Hematopoietic multipotent progenitor cell treated with erythropoietin and hydrocortisone succinate and interleukin-3 and kit ligand, for 8 days (in vitro differentiated cells): ENCODE measurements at places on chromosomes 12 and 14.
A peak's percentile ranks its signal among the peaks of the same experiment; 100 is the strongest.

- DNase-seq, result no peak
These were observed 2.2 kb downstream of the VAMP1 start for GRCh38 chr12:6468283-6468575.

DNA sequence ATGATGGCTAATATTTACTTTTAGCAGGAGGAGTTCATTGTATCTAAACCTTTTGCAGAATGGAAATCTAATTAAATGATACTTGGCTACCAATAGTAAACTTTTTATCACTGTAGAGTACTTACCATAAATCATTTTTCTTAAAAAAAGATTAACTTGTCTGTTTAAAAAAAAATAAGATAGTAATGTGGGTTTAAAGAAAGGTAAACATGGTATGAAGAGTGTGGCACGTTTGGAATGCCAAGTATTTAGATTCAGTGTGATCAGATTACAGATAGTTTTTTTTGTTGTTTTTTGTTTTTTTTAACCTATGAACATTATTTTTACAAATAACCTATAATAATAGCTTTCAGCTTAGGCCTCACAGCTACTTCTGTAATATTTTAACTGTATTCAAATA lies 25.8 kb downstream of the KTN1 start:
- no peak for DNase-seq

GRCh38 chr12:11744410-11744801 lies 94.9 kb downstream of the ETV6 start:
- DNase-seq, result no peak

- DNase-seq, result no peak
These were observed 50.8 kb downstream of the ARL1 start for GRCh38 chr12:101356794-101357193.

- DNase-seq, result no peak
These were observed 1.9 kb downstream of the MED21 start for GRCh38 chr12:27024291-27024690.

DNA sequence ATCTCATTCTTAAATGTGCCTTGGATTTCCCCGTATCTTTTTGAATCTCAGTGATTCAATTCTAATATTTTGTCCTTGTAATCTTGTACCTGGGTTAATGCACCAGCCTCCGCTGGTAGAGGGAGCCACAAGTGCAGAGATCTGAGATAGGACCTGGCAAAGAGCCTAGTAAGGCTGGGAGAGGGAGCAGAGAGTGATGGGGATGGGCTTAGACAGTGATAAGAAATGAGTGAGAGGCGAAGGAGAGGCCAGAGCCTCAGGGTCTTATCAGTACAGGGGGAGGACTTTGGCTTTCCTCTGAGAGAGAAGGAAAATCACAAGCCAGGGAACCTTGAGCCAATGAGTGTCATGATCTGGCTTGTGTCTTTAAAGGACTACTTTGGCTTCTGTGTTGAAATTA lies 30.5 kb upstream of the LMNTD1 start:
- peak; percentile 21 for DNase-seq

DNA sequence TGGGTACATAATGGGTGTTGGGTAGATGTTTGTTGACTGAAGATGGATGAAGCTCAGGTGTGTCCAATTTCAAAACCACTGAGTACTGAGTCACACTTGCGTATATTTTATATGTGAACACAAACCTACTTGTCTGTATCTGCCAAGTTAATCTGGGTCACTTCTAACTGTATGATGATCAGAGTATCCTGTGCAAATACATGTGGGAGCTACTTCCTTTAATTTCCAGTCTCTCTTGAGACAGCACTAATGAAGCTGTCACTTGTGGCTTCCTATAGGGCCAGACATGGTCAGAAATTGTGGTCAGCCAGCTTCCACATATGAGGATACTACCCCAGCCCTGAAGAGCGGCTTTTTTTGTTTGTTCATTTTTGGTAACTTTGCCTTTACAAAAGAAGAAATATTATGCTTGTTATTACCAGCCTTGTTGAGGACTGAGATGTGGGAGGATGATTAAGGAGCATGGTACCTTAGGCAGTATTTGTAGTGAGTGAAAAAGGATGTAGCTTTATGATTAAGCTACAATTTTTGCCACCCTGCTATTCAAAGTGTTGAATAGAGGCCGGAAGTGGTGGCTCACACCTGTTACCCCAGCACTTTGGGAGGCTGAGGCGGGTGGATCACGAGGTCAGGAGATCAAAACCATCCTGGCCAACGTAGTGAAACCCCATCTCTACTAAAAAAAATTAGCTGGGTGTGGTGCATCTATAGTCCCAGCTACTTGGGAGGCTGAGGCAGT lies 32.4 kb downstream of the PLXNC1 start:
- DNase-seq, result no peak

DNA sequence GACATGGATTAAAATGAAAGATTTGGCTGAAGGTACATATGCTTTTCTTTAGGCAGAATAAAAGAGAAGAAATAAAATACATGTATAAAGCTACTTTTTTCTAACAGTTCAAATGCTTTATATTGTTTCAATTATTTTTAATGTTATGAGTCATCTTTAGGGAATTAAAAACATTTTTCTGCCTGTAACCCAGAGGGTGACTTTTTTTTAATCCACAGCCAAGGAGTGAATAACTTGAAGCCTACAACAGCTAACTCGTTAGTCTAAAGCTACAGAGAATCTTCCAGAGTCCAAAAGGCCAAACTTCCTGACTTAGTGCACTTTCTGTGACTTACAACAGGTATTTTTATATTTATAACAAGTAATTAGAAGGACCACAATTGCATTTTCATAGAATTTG lies 151.6 kb downstream of the SEC23A start:
- DNase-seq, result no peak

DNA sequence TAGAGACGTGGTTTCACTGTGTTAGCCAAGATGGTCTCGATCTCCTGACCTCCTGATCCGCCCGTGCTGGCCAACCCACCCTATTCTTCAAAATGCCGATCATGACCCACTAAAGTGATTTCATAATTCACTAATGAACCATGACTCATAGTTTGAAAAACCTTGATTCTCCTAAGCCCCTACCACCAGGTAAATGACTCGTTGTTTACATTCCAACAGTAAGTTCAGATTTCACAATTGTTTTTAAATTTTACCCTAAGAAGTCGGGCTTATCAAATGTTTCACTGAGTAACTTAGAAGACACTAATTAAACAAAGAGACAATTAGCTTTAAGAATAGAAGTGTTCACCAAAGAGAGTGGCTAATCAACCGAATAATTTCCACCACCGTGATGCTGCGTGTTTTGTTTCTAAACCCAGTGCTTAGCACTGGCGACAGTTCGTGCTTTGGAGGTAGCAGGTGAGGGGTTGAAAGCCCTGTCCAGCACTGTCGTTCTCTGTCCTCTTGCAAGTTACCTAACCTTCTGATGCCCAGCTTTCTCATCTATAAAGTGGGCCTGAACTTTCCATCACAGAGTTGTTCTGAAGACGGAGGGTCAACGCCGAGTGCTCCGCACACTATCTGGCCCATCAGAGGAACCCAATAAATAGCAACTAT lies 136.5 kb downstream of the NTF3 start:
- DNase-seq, result no peak

DNA sequence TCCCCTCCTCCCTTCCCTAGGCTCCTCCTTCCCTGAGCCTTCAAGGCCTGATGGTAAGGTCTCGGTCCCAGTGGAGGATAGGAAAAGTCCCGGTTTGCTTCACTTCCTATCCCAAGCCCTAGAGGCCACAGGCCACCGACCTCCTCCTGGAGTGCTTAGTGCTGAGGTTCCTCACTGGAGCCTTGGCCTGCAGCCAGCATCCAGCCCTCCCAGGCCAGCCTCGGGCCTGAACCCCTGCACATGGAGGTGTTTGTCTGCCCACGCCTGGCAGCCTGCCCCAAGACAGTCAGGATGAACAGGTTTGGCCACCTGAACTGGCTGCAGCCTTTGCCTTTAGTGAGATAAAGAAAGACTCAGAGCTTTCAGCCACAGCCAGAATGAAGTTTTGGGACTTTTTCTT lies 15.8 kb upstream of the KRT7 start:
- no peak for DNase-seq

DNA sequence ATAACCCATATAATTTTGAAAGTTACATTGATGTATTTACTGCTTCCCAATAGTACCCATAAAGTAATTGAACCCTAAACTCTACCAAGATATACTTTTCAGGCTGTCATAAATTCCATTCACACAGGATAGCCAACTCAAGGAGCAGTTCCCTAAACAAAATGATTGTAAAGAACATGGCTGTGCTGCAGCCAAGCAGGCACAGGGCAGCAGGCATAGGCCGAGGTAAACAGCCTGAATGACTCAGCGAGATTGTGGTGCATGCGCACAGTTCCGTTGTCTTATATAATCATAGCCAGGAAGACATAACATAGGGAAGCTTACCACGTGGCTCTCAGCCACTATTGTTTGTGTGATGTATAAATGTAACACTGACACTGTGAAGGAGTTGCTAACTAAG lies 344.9 kb downstream of the FSCB start:
- no peak for DNase-seq

DNA sequence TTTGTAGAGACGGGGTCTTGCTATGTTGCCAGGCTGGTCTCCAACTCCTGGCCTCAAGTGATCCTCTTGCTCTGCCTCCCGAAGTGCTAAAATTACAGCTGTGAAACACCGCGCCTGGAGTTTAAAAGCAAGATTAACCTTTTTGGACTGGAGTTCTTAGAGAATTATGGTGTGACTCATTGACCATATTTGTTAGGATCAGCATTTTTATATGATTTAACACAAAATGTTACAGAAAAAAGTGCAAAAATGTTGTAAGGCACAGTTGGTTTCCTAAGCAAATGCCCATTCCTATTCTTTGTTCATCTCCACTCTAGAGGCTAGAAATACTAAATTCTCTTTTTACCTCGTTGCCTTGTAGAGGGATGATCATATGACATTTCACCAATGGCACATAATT lies 27.6 kb downstream of the SLC35E3 start:
- DNase-seq, result no peak

- DNase-seq, result no peak
These were observed 36.3 kb downstream of the SRGAP1 start for GRCh38 chr12:63880742-63881263.

DNA sequence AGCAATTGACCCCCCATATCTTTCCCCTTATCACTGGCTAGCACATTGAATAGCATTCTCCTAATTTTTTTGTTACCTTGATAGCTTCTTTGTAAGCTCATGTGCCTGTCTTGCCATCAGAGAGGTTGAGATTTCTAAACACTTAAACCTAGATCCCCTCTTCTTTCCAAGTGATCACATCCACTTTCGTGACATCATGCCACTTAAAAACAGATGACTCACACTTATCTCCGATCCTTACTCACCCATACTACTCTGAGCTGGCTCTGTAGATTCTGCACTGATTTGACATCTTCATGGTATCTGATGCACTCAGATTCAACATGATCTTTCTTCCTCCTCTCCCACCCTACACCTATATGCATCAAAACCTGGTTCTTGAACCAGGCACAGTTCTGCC lies 10.5 kb downstream of the GPR137C start:
- no peak for DNase-seq

DNA sequence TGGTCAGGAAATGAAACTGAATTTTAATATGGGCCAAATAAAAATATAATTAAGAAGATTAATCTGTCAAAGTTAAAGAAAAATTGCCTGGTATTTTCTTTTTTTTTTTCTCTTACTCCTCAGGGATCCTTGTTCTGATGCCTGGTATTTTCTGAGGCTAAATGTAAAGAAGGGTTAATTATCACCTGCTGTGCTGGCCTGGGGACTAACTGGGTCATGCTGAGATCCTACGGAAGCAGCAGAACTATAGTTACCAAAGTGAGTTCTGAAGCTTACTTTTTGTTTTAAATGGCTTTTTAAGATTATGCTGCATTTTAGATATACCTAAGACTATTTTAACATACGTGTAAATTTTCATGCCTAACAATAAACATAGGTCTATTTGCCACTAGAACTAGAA lies 23.3 kb downstream of the ZC2HC1C start:
- no peak for DNase-seq

DNA sequence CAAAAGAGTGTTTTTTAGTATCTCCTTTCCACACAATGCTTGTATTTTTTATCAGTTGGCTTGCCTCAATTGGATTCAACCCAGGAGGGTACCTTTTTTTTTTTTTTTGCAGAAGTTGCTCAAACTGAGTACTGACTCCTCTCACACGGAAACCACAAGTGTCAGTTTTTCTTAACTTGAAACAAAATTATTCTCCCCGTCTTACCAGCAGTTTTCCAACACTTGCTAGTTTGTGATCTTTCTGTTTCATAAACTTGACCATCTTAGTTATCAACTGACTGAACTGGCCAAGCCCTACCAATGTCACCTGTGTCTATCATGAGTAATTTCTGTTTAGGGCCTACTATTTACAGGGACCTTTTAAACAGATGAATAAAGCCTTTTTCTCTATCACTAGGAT lies 34.1 kb upstream of the ITPR2 start:
- DNase-seq, result peak; percentile 86

- no peak for DNase-seq
These were observed 442 bp downstream of the FLVCR2 start for GRCh38 chr14:75578786-75579337.

- DNase-seq, result no peak
These were observed 347.2 kb upstream of the DCN start for GRCh38 chr12:91529829-91530228.

DNA sequence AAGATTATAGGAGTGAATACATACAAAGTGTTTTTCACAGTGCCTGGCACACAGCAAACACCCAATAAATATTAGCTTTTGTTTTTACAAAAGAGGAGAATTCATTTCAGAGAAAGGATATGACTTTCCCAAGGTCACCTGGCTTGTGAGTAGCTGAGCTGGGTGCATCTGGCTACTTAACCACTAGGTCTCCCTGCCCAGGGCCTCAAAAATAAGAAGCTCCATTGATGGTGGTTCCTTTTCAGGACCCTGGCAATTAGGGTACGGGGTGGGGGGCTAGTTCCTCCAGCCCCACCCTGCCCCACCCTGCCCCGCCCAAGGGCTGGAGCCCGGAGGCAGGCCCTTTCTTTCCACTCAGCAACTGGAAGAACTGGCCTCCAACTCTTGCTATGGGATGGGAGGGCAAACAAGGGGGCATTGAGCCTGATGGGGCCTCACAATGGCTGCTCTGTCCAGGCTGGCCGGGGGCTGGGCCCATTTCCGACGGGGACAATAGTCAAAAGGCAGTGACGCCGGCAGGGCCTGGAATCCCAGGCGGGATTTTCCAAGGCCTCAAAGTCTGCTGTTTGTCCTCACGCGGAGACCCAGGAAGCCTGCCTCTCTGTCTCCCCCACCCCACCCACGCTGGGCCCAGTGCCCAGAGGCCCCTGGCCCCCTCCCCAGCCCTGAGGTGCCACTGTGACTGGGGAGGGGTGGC lies 8.2 kb upstream of the ATG101 start:
- DNase-seq, result no peak

DNA sequence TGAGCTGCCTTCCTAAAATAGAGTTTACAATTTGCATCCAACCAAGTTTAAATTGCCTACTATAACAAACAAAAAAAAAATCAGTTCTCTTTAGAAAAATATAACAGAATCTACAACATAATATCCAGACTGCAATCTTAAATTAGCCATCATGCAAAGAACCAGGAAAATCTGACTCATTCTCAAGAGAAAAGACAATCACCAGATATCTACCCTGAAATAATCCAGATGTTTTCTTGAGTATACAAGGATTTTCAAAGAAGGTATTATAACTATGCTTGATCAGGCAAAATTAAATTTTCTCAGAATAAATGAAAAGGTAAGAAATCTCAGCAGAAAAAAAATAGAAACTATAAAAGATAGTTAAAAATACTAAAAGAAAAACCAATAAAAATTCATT lies 115.6 kb downstream of the CCER1 start:
- no peak for DNase-seq

- no peak for DNase-seq
These were observed 205.0 kb upstream of the DCN start for GRCh38 chr12:91387461-91388134.
